Activated naive CD8-positive, alpha-beta T cell treated with anti-CD3 and anti-CD28 coated beads for 36 hours (primary cell): ENCODE measurements at places on chromosomes 6 and 20. TPM values are rescaled to one million over a fixed set of nuclear protein-coding genes. Genes with fewer than 3 reads are reported as not detected.
A peak's percentile ranks its signal among the peaks of the same experiment; 100 is the strongest.

DNA sequence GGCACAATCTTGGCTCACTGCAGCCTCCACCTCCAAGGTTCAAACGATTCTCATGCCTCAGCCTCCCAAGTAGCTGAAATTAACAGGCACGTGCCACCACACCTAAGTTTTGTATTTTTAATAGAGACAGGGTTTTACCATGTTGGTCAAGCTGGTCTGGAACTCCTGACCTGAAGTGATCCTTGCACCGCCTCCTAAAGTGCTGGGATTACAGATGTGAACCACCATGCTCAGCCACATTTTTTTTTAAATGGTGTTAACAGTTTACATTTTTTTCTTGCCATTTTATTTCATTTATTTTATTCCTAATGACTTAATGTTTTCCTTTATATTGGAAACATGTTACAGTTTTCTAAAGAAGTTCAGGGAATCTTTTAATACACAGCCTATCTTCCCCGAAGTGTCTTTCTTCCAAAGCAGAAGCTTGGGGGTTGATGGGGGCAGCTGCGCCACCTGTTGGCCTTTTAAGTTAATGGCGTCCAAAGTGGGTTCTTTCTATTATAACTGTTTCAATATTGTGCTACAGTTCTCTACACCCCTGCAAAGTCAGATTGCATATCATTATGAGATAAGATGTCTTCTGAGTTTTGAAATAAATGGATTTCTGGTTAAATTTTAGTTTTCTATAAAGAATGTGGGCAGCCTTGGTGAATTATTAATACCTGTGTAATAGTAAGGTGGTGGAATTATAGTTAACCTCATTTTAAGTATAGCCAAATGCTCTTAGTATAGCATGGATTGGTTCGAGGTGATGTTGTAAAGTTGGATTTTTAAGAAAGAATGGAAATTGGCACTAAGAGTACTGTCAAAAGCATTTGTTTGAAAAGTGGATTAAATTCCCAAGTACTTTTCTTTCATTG lies 42.0 kb upstream of the PLCG1 start:
- DNase-seq: peak; percentile 17

DNA sequence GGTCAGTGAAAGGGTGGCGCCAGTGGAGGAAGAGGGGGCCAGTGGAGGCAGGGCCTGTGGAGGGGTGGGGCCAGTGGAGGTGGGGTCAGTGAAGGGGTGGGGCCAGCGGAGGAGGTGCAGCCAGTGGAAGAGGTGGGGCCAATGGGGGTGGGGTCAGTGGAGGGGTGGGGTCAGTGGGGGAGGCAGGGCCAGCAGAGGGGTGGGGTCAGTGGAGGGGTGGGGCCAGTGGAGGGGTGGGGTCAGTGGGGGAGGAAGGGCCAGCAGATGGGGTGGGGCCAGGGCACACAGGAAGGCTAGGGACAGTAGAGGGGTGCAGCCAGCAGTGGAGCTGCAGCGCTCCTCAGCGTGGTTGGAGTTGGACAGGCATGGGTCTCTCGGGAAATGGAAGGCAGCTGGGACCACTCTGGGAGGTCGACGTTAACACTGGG lies 18.7 kb downstream of the ADRM1 start:
- peak; percentile 39 for DNase-seq

DNA sequence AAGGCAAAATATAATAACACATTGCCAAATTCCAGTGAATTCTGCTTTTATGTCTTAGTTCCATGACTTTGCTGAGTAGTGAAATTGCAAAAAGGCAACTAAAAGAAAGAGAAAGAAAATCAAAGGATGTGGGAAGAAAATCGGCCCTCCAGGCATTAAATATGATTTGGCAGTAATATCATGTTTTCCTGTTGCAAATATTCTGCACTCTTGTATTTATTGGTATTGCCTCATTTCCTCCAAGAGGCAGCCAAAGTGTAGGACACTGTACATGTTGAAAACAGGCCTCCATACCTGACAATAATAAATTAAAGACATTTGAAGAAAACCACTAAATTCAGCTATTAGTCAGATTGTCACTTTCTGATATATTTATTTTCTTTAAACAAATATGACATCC lies 460.0 kb upstream of the NOX3 start:
- DNase-seq: no peak

DNA sequence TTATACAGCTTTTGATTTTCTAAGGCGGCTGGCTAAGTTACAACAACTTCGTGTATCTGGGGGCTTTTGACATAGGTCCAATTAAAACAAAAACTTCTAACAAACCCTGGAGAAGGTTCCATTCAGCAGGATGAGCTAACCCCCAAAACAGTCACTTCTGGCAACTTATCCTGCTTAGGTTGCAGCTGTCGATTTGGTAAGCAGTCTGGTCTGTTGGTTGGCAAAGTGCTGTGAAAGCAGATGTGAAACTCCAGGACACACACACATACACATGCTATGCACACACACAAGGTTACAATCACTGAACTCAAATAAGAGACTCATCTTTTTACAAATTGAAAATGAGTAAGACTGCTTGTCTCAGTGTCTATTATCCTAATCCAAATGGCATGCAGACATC lies 119.0 kb upstream of the STMND1 start:
- no peak for DNase-seq

MAS1 gene
- not detected for total RNA-seq

- no peak for DNase-seq
Measured at GRCh38 chr6:40852779-40853373, 186.1 kb downstream of the UNC5CL start.

CCN2 gene
- total RNA-seq: not detected

DNA sequence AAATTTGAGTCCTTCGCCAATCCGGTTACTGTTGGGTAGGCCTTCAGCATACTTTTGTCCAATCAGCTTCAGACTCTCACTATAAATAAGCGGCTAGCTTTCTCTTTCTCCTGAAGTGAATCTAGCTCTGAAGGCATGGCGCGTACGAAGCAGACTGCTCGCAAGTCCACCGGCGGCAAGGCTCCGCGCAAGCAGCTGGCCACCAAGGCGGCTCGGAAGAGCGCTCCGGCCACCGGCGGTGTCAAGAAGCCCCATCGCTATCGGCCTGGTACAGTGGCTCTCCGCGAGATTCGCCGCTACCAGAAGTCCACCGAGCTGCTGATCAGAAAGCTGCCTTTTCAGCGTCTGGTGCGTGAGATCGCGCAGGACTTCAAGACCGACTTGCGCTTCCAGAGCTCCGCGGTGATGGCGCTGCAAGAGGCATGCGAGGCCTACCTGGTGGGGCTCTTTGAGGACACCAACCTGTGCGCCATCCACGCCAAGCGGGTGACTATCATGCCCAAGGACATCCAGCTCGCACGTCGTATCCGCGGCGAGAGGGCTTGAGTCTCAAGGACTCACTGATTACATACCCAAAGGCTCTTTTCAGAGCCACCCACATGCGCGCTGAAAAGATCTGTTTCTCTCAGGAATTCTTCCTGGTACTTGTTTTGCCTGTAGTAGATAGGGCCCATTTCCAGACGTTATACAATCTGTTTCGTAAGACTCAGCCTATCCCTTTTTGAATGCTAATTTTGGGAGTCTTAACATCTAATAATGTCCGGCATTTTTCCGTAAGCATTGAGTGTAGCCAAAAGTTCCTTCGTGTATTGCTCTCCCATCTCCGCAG lies 102.0 kb downstream of the OR2B2 start:
- peak; percentile 79 for DNase-seq
